ENCODE measurements at places on chromosomes 1 and 21.

- no peak overlapping the region for H3K4me3 ChIP-seq
- H3K4me1 ChIP-seq, result no peaks in the 10 kb centered on the region
These were observed 121.9 kb downstream of the NME7 start for GRCh38 chr1:169245706-169246105.

DNA sequence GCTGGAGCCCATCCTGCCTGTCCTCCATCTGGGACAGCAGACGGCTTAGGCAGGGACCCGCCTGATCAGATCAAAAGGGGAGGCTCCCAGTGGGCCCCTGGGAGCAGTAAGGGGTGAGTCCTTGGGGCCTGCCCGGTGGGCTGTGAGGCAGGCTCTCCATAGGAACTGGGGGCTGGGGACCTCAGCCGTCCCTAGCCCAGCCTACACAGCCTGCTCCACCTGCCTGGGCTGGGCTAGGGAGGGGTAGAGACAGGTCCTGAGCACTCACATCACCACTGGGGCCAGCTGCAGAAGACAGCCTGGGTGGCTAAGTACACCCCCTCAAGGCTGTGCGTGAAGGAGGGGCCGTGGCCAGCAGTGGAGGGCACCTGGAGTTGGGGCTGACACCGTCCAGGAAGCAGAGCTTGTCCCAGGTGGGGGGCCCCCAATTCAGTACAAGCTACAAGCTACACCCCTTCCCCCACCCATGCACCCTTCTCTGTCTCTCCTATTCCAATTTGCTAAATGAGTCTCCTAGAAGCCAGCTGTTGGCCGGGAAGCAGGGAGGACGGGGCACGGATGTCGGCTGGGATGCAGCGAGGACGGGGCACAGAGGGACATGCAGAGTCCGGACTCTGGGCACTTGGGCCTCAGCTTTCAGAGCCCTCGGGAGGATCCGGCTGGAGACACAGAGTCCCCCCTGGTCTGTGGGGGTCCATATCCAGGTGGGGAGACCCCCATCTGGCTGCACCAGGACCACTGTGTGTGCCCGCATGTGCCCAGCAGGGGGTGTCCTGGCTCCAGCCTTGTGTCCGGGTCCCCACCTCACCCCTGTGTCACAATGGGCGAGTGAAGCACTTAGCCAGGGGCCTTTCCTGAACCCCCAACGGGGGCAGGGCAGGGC lies 1.7 kb downstream of the ISG15 start:
- no peaks in the 10 kb centered on the region for H3K36me3 ChIP-seq
- peak overlapping the region; percentile 86 for H3K4me3 ChIP-seq
- peak overlapping the region; percentile 80 for H3K27ac ChIP-seq
- peaks cover 21% of the 10 kb centered on the region for H3K4me1 ChIP-seq
- no peaks in the 10 kb centered on the region for H3K27me3 ChIP-seq
- no peak for DNase-seq

- H3K27ac ChIP-seq, result peak overlapping the region; percentile 81
- peak; percentile 17 for DNase-seq
- no peaks in the 10 kb centered on the region for H3K36me3 ChIP-seq
- H3K27me3 ChIP-seq, result no peaks in the 10 kb centered on the region
These were observed 634 bp downstream of the MYCBP start for GRCh38 chr1:38872401-38873026.

DNA sequence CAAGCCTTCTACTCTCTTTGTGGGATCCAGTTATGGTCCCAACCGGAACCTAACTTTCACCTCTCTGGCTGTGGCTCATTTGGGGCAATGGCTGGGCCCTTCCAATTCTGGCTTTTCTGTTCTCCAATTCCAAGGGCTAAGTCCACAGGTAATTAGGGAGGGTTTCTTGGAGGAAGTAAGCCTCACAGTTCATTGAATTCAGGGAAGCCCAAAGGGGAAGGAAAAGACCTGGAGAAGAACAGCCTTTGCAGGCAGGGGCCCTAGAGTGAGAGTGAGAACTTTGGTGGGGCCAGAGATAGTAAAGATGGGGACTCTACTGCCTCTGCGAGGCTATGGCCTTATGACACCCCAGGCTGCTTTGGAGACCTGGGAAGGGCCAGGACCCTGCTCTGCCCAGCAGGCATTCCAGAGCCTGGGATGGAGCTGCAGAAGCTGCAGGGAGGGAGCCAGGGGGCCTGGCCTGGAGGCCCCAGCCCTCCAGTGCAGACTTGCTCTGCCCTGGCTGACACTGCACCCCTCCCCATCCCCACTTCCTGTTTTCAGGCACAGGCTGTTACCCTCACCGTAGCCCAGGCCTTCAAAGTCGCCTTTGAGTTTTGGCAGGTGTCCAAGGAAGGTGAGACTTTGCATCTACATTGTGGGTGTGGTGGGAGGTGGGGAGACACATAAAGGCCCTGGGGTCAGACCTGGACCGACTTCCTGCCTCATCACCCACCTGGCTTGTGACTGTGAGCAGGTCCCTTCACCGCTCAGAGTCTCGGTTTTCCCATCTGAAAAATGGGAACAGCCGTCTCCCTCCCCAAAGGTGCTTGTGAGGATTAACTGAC lies 18.9 kb downstream of the LDLRAP1 start:
- DNase-seq, result peak; percentile 75
- peak overlapping the region; percentile 70 for H3K27ac ChIP-seq
- H3K4me1 ChIP-seq, result peaks cover 90% of the 10 kb centered on the region
- H3K27me3 ChIP-seq, result no peaks in the 10 kb centered on the region

- DNase-seq, result no peak
- peaks cover 35% of the 10 kb centered on the region for H3K36me3 ChIP-seq
- H3K27ac ChIP-seq, result no peak overlapping the region
- no peak overlapping the region for H3K4me3 ChIP-seq
These were observed 21.1 kb downstream of the TOMM20 start for GRCh38 chr1:235107368-235108184.

- H3K27ac ChIP-seq, result no peak overlapping the region
- no peaks in the 10 kb centered on the region for H3K4me1 ChIP-seq
- no peaks in the 10 kb centered on the region for H3K36me3 ChIP-seq
- no peak overlapping the region for H3K4me3 ChIP-seq
These were observed 156.5 kb downstream of the FGGY start for GRCh38 chr1:59453297-59453968.

DNA sequence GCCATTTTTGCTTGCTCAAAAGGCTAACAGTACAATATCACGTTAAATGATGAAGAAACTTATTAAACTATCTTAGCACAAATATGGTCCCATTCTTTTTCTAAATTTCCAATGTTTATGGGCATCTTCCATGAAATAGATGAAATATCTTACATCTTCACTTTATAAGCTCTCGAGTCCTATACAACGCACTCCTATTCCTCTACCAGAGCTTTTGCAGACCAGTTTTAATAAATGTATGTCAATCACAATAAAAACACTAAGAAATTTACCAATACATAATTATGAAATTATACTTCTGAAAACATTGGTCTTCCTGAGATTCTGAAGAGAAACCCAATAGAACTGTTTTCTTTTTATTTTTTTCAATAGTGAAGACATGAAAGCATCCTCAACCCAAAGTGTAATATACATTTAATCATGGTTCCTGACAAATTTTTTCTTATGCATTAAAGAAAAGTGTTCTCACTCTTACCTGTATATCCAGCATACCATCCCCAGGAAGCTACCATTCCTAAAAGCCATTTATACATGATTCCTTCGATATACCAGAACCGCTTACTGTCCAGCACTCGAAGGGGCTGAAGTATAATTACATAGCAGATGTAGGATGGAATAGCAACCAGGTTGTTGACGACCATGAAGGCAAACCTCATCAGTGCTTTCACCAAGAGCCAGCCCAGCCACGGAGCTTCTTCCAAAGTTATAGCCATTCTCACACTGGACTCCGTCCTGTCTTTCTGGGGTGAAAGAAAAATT lies 1.8 kb downstream of the LPGAT1 start:
- H3K4me3 ChIP-seq, result no peak overlapping the region
- peaks cover 19% of the 10 kb centered on the region for H3K4me1 ChIP-seq
- no peak for DNase-seq
- H3K36me3 ChIP-seq, result no peaks in the 10 kb centered on the region
- H3K27ac ChIP-seq, result no peak overlapping the region

- H3K27me3 ChIP-seq, result no peaks in the 10 kb centered on the region
- H3K4me1 ChIP-seq, result no peaks in the 10 kb centered on the region
- peak; percentile 25 for DNase-seq
- H3K36me3 ChIP-seq, result no peaks in the 10 kb centered on the region
- H3K27ac ChIP-seq, result no peak overlapping the region
These were observed 20.3 kb upstream of the SLC5A9 start for GRCh38 chr1:48202030-48202752.

DNA sequence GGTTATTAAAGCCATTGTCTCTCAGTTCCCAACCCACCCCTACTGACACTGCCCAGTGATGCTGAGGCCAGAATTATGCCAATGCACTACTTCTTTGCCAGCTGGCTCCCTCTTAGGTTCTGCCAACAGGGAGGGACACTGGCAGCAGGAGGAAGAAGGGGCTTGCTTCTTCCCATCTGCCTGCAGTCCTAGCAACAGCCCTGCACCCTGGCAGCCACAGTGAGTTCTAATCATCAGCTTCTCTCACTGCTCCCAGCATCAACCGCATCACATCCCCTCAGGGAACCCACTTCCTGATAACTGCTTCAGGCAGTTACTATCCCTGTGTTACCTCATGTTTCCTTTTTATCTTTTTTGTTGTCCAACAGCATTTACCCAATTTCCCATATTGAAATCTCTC lies 86.2 kb downstream of the UBR4 start:
- H3K4me1 ChIP-seq, result peaks cover 8% of the 10 kb centered on the region
- peaks cover 88% of the 10 kb centered on the region for H3K36me3 ChIP-seq
- H3K27ac ChIP-seq, result no peak overlapping the region
- no peak overlapping the region for H3K4me3 ChIP-seq
- no peak for DNase-seq

DNA sequence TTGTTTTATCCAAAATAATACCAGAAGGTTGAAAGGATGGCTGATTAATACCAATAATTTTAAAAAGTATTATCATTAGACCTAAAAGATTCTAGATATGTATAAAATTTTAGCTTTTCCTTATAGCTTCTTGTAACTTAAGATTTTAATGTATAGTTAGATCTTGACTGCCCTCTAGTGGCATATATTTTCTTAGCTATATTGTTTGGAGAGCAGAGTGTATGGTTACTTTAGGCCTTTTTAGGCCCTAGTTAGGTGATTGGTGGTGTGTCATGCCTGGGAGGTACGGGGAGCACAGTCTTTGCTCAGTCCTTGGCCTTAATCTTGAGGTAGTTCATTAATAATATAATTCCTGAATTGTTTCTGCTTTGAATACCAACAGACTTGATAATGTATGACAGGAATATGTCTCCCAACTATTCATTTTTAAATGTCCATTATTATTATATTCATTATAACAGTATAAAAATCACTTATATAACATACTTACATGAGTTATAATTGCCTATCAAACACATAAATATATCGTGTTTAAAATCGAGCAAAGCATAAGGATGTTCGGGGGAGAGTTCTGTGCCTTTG lies 328.4 kb downstream of the ZP4 start:
- H3K4me3 ChIP-seq, result no peak overlapping the region
- H3K27ac ChIP-seq, result no peak overlapping the region
- no peaks in the 10 kb centered on the region for H3K36me3 ChIP-seq
- no peaks in the 10 kb centered on the region for H3K4me1 ChIP-seq

GRCh38 chr1:206872139-206872538 lies 6.7 kb downstream of the IL20 start:
- no peaks in the 10 kb centered on the region for H3K27me3 ChIP-seq
- H3K4me1 ChIP-seq, result no peaks in the 10 kb centered on the region
- no peak overlapping the region for H3K4me3 ChIP-seq
- H3K27ac ChIP-seq, result no peak overlapping the region
- DNase-seq, result no peak

DNA sequence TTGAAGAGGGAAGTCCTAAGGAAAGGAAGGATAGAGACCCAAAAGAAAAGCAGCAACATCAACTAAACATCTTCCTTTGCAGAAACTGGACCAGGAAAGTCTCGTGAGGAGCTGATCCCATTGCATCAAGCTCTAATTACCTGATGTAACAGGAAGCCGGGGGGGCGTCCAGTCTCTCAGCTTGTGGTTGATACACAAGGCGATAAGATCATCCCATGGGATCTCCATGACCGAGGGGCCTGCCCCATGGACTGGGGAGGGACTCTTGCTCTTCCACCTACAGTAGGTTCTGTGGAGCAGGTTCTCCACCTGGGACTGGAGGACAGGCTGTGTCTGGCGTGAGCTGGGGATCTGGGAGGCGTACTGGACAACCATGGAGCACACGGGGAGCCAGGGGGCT lies 14.8 kb upstream of the LSS start:
- no peak overlapping the region for H3K4me3 ChIP-seq
- H3K27me3 ChIP-seq, result no peaks in the 10 kb centered on the region
- DNase-seq, result no peak
- H3K27ac ChIP-seq, result no peak overlapping the region
- peaks cover 90% of the 10 kb centered on the region for H3K36me3 ChIP-seq

DNA sequence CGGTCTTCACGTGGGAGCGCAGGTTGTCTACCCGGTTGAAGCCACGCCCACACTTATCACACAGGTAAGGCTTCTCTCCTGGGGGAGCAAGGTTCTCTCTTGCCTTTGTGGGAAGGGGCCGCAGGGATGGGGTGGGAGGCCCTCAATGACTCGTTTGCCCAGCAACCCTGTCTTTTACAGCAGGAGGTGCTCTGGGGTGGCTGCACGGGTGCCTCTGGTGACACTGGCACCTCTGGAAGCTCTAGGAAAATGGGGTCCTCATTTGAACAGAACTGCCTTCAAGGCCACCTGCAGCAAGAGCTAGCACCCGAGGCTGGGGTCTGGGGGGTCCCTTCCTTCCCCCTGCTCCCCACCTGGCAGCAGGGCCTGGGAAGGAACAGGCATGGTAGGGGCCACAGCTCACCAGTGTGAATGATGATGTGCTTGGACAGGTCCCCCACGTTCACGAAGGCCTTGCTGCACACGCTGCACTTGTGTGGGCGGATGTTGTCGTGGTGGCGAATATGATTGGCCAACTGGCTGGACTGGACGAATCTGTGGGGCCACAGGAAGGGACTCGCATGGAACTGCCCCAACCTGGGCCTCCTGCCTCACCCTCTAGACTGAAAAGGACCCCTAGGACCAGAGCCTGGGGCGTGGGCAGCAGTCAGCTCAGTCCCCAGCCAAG lies 33.1 kb downstream of the ZBTB17 start:
- no peak overlapping the region for H3K27ac ChIP-seq
- no peaks in the 10 kb centered on the region for H3K4me1 ChIP-seq
- H3K36me3 ChIP-seq, result peaks cover 88% of the 10 kb centered on the region
- DNase-seq, result no peak

- no peaks in the 10 kb centered on the region for H3K27me3 ChIP-seq
- H3K4me1 ChIP-seq, result no peaks in the 10 kb centered on the region
These were observed 389.2 kb downstream of the PLPP3 start for GRCh38 chr1:56189946-56190805.

DNA sequence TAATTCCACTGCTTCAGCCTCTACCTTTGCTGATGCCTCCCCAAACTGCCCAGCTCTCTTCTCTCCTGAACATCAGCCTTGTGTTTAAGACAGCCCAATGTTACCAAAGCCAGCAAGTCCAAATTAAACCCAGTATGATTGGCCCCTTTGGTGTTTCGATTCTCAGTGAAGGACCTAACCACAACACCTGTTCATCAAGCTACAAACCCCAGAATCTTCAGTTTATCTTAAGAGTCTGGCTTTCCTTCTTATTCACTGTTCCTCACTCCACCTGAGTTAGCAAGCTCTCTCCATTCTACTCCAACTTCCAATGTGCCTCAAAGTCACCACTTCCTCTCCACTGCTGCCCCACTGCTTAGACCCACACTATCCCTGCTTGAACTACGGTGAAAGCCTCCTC lies 25.5 kb upstream of the ITPKB start:
- no peaks in the 10 kb centered on the region for H3K4me1 ChIP-seq
- H3K27me3 ChIP-seq, result no peaks in the 10 kb centered on the region
- DNase-seq, result no peak
- H3K27ac ChIP-seq, result no peak overlapping the region

- no peaks in the 10 kb centered on the region for H3K36me3 ChIP-seq
- H3K4me1 ChIP-seq, result peaks cover 20% of the 10 kb centered on the region
- H3K27ac ChIP-seq, result peak overlapping the region; percentile 78
- H3K4me3 ChIP-seq, result peak overlapping the region; percentile 80
These were observed 510 bp upstream of the GNG5 start for GRCh38 chr1:84506729-84507453.

Measured in effector memory CD4-positive, alpha-beta T cell (primary cell).